HS-27A (cell line): ENCODE measurements at places on chromosomes 11 and 22.
A peak's percentile ranks its signal among the peaks of the same experiment; 100 is the strongest.

DNA sequence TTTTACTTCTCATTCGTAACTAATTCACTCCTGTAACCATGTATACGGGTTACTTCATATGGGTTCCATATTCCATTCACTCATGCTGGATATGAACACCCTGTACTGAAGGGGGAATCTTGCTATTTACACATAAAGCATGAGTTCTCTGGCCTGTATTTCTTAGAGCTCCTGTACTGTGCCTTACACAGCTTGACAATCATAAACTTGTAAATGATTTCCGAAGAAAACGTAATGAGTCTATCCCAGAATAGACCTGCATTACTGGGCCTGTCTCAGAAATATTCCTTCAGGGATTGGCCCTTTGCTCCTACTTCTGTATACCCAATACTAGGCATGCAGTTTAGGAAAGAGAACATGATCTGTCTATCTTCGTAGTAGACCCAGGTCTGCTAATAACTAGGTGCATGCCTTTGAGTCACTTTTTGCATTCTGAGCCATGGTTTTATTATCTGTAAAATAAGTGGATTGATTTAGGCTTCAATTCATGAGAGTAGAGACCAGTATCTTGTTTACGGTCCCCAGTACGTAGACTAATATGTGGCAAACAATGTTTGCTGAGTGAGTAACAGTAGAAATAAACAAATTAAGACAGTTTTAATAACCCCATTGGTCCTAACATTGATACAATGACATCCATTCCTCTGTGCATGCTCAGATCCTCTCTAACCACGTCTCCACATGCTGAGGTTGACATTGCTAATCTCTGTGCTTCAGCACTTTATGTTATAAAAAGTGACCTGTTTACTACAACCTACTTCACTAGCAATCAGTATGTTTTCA is 1.2 kb downstream of the CCDC34 start:
- no peak for DNase-seq

- no peak for DNase-seq
Observed at GRCh38 chr11:33860926-33861325, 30.9 kb downstream of the LMO2 start.

DNA sequence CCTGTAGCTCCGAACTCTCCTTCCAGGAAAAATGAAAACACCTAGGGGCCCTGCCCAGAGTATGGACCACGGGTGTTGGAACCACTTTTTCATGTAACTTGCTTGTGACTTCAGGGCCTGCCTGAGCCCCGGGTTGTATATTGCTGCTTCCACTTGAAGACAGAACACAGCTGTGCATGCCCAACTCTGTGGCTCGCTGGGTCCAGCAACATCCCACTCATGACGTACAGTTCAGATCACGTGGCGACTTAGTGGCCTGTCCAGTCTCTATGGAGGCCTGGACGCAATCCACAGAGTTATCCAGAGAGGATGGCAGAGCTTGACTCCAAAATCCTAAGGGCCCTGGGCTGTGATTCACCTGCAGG is 6.8 kb downstream of the C11orf21 start:
- no peak for DNase-seq

DNA sequence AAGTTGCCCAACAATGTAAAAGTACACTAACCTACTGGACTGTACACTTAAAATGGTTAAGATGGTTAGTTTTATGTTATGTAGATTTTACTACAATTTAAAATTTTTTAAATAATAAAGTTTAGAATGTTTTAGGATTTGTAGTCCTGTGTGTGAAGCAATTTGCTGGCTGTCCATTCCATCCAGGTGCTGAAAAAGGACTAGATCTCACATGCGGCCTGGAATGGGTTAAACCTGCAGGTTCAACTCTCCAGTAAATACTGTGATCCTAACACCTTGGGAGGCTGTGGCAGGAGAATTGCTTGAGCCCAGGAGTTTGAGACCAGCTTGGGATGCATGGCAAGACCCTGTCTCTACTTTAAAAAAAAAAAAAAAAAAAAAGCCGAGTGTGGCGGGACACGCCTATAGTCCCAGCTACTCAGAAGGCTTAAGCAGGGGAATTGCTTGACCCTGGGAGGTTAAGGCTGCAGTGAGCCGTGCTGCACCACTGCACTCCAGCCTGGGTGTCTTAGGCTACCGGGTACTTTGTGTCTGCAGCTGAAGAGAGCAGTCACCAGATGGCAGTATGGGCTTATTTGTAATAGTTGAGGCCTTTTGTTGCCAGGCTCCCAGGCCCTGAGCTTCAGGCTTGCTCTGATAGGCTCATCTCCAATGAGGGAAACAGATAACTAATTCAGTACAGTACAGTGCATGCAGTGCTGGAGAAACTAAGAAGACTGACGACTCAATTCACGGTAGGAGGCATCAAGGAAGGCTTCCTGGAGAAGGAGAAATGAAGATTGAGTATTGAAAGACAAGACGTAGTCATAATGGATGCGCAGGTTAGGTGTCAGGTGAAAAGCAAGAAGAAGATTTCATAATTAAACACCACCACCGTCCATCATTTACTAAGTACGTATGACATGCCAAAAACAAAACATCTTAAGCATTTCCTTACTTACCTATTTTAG is 64.7 kb upstream of the ASPHD2 start:
- peak; percentile 29 for DNase-seq

DNA sequence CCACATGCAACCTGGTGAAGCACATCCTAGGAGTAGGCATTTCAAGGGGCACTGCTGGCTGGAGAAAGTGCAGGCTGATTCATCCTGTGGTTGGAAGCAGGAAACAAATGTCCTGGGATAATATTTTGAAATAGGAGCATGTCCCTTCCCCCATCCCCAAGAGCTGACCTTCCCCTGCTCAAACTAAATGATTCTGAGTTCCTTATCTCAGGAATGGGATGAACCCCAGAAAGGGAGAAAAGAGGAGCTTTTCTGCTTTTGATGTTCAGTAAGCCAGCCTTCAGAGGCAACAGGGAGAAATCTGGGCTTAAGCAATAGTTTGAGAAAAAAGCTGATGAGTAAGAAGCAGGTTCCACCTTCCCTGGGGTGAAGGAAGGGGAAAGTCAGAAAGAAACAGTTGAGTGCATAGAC is 19.5 kb upstream of the SPON1 start:
- DNase-seq, result no peak

- no peak for DNase-seq
Observed at GRCh38 chr22:50118557-50119168, 28.9 kb downstream of the MOV10L1 start.
